Naive B cell (primary cell): ENCODE measurements at places on chromosomes 2 and 18.

- no peak for DNase-seq
These were observed 22.7 kb upstream of the GCG start for GRCh38 chr2:162174746-162175145.

DNA sequence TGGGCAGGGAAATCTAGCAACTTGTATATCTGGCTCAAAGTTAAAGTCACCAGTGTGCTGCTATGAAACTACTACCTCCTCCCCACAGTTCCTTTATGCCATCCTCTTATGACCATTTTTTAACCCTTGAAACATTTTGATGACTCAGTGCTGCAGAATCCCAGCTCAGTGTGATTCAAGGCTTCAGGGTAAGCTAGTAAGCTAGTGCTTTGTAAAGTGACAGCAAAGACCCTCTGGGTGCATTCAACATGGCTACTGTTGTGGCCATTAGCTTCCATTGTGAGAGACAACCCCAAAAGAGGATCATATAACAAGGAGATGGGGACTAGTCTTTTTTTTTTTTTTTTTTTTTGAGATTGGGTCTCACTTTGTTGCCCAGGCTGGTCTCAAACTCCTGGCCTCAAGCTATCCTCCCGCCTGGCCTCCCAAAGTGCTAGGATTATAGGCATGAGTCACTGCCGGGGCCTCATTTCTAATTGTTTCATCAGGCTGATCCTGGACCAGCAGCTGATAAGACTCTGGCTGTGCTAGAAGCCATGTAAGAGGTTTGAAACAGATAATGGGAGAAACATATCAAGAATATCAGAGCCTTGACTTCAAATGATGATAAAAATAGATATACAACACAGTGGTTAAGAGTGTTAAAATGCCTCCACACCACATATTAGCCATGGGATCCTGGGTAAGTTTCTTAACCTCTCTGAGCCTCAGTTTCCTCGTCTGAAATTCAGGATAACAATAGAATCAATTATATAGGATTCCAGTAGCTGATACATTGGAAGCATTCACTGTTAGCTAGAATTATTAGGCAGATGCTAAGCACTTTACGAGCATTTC, 65.7 kb upstream of the RTN4 start:
- no peak for DNase-seq

DNA sequence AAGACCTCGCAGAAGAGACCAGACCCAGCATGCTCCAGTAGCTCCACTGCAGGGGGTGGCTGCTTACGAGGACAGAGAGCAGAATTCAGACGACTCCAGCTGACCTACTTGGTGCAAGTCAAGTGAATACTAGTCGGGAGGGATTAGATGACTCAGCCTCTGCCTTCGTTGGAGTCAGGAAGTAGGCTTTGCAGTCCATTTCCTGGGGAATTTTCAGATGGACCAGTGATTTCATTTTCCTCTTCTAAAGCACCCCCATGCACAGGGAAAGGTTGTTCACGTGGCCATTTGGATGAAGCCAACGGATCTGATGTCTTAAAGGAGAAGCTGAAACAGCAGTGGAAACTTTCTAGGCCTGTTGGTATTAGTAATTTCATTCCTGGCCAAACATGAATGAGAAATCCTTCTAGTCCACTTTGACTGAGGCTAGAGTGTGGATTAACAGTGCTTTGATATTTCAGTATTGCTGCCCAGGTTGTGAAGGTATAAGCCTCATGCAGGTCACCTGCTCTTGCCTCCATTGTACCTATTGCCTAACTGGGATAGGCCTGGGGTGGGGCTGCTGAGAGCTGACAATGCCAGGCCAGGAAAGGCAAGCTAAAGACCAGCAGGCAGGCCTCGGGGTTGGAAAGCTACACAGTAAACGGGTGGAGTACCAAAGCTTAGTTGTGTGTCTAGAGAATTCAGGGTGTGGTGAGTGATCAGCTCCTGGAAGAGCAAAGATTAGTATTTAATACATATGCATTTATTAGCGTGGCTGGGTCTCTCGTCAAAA, 117.6 kb upstream of the FOSL2 start:
- DNase-seq: no peak

- no peak for DNase-seq
These were observed 280.7 kb upstream of the RND3 start for GRCh38 chr2:150767991-150768746.

DNA sequence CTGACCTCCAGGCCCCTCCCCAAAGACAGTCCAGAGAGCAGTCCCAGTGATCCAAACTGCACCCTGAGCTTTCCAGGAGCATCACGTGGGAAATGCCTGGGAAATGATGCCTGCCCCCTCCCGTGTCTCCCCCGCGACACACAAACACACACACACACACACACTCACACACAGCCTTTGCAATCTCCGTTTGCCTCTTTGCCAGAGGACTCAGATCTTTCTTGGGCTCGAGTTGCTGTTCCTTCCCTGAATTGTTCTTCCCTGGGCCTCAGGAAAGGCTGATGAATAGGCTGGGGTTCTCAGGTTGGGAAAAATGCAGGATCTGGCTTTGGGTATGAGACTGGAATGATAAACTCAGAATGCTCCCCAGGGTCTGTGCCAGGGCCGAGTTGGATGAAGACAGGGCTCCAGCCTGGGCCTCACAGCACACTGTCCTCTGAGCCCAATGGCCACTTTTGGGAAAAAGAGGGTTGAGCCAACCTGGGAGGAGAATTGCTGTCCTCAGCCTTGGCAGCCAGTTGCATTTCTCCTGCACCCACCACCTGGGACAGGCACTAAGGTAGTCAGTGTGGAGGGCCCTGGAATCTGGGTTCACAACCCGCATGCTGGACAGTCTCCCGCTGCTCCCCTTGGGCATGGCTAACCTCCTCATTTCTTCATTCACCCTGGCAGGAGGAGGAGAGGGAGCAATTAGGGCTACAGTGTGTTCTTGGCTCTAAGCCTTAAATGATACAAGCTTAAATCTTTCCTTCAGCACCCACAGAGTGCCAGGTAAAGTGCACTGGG, 43.9 kb upstream of the ATP6V1B1 start:
- DNase-seq: no peak

DNA sequence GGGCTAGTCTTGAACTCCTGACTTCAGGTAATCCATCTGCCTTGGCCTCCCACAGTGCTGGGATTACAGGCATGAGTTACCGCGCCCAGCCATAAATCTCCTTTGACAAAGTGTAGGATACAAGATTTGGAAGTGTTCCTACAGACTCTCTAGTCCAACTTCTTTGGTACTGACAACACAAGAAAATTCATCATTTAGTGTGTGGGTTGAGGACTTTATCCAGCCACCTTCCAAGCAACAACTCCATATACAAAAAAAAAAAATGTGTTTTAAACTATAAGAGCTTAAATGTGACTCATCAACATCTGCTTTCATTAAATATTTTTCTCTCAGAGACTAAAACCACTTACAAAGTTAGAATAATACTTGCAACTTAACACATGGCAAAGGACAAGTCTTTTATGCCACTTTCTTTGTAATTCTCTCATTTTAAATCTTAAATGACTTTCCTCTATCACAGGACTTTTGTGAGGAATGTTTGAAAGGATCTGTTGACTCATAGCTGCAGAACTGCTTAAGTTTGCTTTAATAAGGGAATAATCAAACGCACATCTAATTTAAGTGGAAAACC, 46.2 kb upstream of the ITGAV start:
- no peak for DNase-seq

DNA sequence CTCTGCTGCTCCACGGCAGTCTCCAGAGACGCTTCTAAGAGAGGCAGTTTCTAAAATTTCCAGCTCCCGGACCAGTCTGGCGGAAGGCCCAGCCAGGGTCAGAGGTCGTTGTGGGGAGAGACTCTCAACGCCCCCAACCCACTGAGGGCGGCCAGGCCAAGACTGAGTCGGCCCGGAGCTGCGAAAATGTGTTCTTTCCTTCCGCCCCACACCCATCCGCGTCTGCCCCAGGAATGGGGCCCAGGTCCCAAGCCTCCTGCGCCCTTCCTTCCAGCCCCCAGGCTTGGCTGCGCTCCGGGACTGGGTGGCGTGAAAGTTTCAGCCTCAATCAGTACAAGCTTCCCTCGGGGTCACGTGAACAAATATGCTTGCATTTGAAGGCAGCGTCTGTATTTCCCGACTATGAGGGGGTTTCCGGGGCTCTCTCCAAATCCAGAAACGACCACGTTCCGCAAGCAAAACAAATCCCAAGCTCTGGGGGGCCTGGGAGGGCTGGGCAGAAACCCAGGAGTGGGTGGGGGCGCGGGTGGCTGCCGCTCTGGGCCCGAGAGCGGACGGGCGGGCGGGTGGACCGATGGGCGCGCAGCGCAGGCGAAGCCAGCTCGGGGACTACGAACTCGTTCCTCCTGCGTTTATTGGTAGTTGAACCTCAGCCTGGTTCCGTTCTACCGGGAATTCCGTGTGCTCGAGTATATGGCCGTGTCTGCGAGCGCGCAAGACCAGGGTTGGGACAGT, 3.3 kb downstream of the HOXD3 start:
- no peak for DNase-seq

GRCh38 chr2:224041554-224041953, 2.5 kb upstream of the SERPINE2 start:
- no peak for DNase-seq

GRCh38 chr2:62404913-62405312, 101.1 kb downstream of the TMEM17 start:
- DNase-seq: no peak

- no peak for DNase-seq
These were observed 296.7 kb downstream of the DSEL start for GRCh38 chr18:67219821-67220220.

- DNase-seq: no peak
These were observed 95.4 kb downstream of the CABLES1 start for GRCh38 chr18:23230686-23231085.

DNA sequence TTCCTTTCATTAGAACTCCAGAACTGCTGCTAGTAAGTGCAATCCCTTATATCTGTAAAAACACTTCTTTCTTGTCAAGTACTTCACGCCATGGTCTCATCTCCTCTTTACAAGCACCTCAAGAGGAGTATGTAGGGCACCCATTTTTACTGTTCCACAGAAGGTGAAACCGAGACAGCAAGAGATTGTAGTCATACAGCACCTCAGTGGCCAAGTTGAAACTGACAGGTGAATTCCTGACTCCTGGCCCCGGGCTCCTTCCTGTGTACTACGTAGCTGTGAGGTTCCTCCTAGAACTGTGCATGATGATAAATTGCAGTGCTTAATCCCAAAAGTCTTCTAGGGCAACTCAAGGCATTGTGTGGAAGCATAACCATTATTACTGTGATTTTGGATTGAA, 131.5 kb upstream of the MEIS1 start:
- no peak for DNase-seq
